ENCODE measurements at places on chromosomes 4 and X.

DNA sequence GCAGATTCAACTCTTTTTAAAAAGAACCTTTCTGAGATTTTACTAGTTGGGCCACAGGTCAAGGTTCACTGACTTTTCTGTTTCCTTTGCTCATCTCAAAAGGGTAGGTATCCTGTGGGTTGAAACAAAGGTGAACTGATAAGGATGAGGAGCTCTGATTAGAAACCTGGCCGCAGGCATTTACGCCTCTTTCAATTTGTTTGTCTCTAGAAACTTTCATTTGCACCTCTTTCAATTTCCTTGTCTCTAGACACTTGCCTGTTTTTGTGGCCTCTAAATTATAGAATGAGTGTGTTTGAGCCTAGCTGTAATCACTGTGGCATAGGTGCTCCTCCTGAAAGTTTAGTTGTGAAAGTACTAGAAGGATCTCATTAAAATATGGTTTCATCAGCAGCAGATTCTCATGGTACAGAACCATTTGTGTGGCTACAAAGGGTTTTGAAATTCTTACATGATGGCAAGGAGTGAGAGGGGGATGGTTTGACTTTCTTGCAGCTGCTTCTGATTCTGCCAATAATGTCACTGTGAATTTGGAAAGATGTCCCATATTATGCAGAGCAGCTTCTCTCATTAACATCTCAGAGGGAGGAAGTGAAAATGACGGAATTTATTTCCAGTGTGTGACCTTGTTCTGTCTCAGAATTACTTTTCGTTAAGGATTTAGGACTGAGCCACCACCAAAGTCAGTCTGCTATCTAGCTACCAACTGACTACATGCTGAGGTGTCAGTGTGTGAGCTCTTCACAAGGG, 142.2 kb downstream of the SH2D1A start:
- no peak for DNase-seq

DNA sequence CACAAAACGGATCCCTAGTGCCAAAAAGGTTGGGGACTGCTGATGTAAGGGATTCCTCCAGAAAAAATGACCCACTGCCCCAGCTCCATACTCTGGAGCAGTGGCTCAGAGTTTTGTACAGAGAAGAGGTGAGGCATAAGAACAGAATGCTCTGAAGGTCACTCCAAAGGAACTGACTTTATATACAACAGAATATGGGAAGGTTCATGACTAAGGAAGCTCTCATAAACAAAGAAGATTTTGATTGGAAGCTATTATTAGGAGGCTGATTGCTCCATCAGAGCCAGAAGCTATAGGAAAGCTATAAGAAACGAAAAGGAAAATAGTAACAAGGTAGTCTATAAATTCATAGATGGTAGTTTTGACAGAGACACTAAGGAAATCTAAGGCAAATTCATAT, 203.1 kb downstream of the SLC7A11 start:
- no peak for DNase-seq

GRCh38 chr4:99968330-99968729, 18.3 kb upstream of the H2AZ1 start:
- DNase-seq, result no peak

- DNase-seq, result no peak
Observed at GRCh38 chr4:63458010-63458409, 951.2 kb downstream of the TECRL start.

- no peak for DNase-seq
Observed at GRCh38 chr4:1137850-1138249, 24.5 kb upstream of the RNF212 start.
